ENCODE measurements at places on chromosomes 7 and 10.

- no peak for DNase-seq
Measured at GRCh38 chr10:16712883-16713282, 104.3 kb downstream of the RSU1 start.

DNA sequence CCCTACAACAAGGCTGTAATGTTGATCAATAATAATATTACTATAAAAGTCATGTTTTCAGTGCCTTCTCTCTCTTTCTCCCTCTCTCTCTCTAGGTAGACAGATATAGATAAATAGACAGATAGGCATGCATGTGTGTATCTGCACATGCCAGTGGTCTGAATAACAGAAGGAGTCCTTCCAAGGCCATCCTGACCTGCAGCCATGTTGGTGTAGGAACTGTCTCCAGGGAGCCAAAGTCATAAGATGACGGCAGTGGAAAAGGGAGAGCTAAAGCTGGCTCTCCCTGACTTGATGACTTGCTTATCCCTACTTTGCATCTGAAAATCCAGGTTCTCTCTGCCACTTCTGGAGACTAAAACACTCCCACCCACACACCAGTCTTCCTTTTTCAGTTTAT, 113.0 kb downstream of the TRIL start:
- DNase-seq: no peak

GRCh38 chr7:2818121-2818520, 26.0 kb downstream of the GNA12 start:
- DNase-seq: no peak

DNA sequence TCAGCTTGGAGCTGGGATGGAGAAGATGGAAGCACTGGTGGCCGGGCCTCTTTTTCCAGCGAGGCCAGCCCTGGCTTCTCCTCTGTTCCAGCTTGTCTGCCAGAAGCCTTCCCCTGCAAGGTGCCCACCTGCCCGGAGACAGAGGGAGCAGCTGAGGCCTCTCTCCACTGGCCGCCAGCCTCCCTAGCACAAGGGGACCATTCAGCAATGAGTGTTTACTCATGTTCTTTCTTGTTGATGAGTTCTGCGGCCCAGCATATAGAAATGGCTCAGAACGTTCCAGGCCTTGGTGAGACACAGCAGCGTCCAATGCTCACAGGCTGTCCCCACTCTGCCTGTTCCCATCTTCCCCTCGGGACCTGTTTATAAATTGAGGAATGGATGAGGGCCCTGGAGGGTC, 47.3 kb downstream of the CHST3 start:
- no peak for DNase-seq

- DNase-seq: peak; percentile 80
Measured at GRCh38 chr10:25080880-25081581, 64.6 kb downstream of the THNSL1 start.

DNA sequence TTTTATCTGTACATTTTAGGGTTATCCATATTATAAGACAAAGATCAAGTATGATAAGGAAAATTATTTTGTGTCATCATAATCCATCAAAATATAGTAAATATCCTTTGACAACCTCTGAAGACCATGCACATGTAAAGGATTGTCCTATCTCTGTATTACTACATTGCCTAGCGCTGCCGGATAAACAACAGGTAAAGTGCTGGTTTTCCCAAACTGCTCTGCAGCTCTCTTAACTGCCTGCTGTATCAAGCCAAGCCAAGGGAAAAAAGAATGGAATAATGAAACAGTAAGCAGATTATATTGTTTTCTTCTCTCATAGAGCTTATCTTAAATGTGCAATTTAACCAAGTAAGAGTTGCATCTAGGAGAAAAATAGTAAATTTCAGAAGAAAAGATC, 70.8 kb downstream of the PTF1A start:
- no peak for DNase-seq

Measured in Panc1 (cell line).